ENCODE measurements at places on chromosomes 3 and 15.

- DNase-seq = no peak
These were observed 5.9 kb downstream of the CDCP1 start for GRCh38 chr3:45140141-45140769.

DNA sequence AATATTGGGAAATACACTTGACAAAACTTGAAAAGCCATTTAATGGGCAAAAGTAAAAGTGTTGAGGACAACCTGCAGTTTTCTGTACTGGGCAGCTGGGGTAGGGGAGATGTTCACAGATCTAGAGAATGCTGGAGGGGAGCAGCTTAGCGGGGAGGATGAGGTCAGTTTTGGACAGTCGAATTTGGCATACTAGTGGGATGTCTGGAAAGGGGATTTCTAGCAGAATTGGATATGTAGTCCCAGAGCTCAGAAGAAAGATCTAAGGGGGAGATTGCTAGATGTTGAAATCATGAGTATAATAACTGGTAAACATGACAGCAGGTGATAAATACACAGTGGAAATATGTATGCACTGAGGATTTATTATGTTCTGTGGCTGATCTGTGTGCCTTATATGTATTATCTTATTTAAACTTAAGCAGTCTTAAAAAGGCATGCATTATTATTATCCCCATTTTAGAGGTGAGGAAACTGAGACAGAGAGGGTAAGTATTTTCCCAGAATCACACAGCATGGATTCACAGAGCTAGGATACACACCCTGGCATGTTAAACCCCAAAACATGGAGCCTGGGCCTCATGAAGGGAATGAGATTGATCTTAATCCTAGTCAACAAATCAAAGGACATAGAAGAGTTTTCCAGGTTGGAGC, 42.7 kb downstream of the TLNRD1 start:
- no peak for DNase-seq

- DNase-seq = peak; percentile 53
These were observed 9.8 kb upstream of the RUVBL1 start for GRCh38 chr3:128133273-128133883.

GRCh38 chr3:117597865-117598264, 888.3 kb downstream of the TUSC7 start:
- no peak for DNase-seq

DNA sequence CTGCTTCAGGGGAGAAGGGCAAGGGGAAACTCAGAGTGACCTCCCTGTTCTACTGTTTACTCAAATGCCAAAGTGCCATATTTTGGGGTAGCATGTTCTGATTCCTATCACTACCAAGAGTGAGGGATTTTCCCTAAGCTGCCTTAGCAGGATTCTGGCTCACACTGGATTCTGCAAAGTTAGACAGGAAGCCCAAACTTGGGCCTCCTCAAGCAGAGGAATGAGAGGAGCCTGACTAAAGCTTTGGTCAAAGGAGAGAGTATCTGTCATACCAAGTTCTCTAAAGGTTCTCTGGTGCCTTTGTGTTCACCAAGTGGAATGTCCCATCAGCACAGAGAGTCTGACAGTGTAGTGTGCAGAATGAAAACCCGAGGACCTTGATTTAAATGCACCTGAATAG, 8.8 kb upstream of the RARB start:
- DNase-seq = no peak

GRCh38 chr3:181326637-181327223, 337.2 kb upstream of the DNAJC19 start:
- DNase-seq = peak; percentile 16

DNA sequence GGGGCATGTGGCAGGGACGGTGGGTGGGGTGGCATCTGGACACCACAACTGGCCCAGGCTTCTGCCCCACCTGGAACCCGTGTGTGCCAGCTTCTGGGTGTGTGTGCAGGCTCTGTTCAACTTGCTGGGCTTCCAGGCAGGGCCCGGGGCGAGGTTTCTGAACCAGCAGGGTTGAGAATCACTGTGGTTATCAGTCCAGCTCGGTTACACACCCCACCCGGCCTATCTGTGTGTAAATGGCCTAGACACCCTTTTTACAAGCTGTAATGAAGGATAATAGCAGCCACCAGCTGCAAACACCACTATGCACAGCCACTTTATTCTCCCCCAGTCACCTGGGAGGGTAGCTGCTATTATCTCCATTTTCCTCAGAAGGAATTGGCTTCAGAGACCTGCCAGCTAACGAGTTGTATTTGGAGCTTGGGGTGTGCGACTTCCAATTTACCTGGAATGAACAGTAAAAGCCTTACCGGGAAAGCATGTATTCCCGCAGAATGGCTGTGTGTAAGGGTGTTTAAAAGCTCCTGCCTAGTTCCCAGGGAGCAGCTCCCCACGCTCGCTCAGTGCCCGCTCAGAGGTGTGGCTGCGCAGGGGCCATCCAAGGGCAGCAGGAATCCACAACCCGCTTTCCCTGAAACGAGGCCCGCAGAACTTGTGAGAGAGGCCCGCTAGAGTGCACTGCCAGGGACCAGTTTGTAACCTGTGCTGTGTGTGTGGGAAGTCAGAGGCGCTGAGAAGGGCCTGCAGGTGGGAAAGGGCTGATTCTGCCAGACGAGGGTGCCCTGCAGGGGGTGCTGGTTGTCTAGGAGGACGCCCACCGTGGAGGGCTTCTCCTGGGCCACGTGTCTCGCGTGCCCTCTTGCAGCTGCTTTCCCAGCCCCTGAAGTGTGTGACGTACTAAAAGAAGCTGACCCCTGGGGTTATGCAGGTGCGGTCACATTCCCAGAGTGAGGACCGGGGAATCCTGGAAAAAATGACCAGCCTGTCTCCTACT, 83.5 kb downstream of the C3orf70 start:
- DNase-seq = no peak

DNA sequence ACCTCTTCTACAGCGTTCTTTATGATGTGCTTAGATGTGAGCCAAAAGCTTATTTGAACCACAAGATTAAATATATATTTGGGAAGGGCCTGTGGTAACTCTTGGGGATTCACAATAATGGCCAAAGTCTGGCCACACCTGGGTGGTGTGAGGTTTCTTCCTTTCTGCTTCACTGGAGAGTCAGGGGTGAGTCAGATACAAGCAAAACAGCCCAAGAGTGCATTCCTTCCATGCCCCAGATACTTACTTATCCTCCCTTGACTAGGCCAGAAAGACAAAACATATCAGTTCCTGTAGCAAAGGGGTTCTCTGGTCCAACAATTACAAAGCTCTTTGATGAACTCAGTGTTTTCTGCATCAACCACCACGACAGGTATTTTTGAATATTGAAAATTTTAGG, 941 bp downstream of the ZBED2 start:
- DNase-seq = no peak

DNA sequence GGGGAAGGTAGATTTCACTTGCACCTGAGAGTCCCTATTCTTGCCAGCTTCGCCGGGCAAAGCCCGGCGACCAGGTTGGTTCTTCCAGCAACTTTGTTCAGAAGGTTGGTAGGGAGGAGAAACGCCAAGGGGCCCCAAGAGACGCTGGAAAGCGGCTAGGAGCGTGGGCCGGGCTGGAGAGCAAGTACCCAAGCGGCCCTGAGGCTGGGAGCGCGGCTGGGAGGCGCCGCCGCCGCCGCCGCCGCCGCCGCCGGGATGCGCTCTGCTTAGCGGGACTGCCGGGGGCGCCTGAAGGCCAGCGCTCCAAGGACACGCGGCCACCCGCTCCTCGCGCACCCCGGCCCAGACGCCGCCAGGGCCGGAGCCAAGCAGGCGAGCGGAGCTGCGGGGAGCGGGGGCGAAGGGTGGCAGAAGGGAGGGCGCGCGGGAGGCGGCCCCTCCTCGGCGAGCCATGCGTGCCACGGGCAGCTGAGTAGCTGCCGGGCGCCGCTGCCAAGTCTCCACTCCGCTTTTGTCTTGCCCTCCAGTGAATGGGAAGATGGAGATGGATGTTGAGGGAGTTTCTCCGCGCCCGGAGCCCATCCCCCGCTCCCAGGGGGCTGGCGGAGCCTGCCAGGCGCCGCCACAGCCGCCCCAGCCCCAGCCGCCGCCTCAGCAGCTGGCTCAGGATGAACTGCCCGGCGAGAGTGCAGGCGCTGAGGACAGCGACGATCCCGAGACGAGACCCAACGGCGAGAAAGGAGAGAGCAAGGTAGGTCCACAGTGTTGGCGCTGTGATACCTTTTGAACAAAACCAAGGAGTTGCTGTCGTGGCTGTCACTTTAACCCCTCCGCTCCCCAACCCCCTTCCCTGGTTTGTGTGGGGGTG, 227.4 kb upstream of the AZI2 start:
- no peak for DNase-seq

GRCh38 chr15:77870195-77871065, 207.1 kb downstream of the TBC1D2B start:
- DNase-seq = peak; percentile 79

DNA sequence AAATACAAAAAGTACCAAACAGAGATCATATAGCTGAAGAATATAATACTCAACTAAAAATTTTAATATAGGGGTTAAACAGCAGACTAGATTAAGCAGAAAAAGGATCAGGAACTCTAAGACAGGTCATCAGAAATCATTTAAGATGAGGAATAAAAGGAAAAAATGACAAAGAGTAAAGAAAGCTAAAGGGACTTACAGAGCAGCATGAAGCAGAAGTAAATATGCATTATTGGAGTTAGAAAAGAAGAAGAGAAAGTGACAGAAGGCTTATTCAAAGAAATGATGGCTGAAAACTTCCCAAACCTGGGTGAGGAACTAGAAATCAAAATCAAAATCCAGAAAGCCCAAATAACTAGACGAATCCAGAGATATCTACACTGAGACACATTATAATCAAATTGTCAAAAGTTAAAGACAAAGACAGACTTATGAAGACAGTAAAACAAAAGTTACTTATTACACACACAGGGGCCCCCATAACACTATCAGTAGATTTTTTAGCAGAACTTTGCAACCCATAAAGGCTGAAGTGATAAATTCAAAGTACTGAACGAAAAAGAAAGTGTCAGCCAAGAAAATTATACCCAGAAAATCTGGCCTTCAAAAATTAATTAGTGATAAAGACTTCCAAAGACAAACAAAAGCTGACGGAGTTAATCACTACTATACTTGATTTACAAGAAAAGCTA, 95.6 kb downstream of the SCAPER start:
- DNase-seq = no peak

- no peak for DNase-seq
These were observed 28.7 kb downstream of the RPSA start for GRCh38 chr3:39435006-39435748.
